ENCODE measurements at places on chromosomes 2 and 18.

DNA sequence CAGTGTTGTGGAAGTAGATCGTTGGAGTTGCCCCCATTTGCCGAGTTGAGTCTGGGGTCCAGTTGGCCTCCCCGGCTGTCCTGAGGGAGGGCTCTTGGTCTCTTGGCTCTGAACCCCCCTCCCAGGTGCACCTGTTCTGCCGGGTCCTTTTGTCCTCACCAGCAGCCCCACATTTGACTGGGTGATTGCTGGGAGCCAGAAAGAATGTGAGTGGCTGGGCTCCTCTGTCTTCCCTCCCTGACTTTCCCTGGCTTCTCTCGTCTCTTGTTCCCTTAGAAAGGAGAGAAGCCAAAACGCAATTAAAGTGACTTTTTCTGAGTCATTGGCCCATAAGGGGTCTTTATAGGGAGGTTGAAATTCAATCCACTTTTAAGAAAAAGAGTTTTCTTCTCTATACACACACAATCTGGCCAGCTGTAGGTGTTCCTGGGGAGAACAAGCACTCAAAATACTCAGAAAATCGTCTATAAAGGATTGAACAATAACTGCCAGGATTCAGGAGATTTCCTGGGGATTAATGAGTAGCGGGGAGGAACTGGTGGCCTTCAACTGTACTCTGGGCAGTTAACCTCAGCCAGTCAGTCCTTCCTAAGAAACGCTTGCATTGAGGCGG, 131.0 kb downstream of the TMEM182 start:
- no peak for DNase-seq

- DNase-seq, result no peak
These were observed 53.6 kb downstream of the HK2 start for GRCh38 chr2:74887445-74887951.

DNA sequence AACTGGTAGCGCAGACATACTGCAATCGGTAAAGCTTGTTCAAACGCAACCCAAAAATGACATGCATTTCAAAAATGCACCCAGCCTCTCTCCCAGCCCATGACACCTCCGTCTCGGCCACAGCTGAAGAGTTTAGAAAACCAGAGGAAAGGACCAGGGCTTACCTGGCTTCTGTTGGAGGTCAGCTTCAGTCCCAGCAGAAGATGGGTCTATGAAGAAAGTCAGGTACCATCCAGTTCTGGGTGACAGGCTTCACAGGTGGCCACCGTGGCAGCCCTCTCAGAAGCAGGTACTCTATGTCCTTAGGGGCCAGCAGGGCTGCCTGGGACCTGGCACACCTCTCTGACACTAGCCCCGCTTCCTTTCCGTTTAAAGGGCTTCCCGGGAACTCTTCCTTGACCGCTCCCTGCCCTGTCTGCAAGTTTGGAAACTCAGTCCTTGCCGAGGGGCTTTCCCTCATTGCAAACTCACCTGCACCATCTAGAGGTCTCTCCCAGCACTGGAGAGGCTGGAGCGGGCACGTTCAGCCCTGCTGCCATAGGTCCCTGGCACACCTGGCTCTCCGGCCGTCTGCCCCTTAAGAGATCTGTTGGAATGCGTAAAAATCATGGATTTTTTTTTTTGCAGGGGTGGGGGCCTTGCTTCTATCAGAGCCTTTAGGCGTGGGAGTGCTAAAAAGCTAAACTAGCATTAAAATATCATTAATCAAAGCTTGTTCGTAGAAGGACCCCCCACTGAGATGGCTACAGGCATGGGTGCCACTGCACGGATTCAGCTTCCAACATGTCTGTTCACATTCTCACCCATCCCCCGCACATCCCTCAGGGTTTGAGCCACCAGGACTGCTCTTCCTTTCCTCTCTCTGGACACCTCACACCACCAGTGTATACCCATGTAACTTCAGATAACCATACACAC, at the start of gene EDAR:
Gene EDAR, minus strand, starts transcription at position 425 of the 918 bp plus-strand sequence. CDS start 58,206 bp downstream, outside the sequence.
- DNase-seq, result peak; percentile 31

DNA sequence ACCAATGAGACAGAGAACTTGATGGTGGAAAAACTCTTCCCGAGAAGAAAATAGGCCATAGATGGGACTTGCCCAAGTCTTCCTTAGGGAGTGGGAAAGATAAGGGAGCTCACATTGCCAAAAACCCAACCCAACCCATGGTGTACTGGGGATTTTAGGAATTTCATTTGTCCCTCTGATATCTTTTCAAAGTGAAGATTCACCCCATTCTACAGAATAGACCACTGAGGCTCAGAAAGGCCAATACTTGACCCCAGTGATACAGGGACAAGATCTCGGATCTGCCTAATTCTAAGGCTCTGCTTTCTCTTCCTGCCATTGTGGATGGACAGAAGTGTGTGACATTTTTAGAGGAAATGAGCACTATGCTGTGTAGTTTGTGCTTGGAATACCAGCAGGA, 159.0 kb downstream of the MYCN start:
- no peak for DNase-seq

DNA sequence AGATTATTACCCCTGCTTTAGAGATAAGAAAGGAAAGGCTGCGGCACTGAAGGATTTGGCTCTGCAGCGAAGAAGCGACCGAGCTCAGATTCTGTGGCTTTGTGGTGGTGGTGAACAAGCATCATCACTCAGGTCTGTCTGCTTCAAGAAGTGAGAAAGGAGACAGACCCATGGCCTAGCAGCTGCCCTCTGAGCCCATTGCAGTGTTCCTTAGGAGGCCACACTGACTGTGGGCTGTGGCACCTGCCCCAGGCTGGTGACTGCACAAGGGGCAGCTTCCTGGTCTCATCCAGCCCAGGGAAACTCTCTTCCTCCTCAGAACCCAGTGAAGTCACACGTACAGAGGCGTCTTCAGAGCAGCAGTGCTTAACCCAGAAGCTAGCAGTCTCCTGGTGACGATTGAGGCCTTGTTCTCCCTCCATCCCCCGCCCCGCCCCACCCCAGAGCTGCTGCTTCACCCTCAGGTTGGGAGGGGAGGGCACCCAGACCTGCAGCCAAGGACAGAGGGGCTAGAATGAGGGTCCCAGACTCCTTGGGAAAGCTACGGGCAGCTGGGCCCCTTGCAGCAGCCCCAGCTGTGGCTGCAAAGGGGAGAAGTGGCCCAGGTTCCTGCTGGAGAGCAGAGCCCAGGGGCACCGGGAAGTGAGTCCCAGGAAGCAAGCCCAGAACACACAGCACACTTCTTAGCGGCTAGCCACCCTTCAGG, 22.2 kb downstream of the BIN1 start:
- DNase-seq, result peak; percentile 55

DNA sequence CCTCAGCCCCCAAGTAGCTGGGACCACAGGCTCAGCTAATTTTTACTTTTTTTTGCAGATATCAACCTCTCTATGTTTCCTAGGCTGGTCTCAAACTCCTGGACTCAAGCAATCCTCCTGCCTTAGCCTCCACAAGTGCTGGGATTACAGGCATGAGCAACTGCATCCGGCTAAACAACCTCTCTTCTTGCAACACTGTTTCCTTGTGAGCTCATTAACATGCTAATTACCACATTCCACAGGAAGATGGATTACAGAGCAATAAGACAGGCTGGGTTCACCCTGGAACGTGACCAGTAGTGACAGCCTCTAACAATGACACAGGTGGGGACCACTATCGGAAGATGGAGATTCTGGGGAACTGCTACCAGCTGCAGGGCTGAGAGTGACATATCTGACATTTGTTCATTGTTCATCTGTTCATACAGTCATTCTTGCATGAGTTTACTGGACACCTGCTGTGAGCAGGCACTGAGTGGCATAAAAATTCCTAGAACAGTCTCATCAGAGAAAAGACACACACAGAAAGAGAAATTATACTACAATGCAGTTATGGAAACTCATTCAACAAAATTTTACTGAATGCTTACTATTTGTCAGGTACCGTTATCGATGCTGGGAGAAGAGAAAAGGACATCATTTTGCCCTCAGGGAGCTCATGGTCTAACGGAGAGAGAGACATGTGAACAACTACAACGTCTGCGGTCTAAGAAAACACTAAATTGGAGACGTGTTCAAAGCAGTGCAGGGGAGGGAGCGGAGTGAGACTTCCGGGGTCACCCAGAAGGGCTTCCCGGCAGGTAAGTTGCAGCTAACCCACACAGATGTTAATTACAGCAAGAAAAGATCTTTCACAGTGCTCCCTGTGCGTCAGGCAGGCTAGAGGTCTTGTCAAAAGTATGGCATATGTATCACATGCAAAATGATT, 37.6 kb downstream of the PROC start:
- DNase-seq, result peak; percentile 26

- DNase-seq, result no peak
These were observed 110.9 kb downstream of the MIB1 start for GRCh38 chr18:21851327-21851961.

DNA sequence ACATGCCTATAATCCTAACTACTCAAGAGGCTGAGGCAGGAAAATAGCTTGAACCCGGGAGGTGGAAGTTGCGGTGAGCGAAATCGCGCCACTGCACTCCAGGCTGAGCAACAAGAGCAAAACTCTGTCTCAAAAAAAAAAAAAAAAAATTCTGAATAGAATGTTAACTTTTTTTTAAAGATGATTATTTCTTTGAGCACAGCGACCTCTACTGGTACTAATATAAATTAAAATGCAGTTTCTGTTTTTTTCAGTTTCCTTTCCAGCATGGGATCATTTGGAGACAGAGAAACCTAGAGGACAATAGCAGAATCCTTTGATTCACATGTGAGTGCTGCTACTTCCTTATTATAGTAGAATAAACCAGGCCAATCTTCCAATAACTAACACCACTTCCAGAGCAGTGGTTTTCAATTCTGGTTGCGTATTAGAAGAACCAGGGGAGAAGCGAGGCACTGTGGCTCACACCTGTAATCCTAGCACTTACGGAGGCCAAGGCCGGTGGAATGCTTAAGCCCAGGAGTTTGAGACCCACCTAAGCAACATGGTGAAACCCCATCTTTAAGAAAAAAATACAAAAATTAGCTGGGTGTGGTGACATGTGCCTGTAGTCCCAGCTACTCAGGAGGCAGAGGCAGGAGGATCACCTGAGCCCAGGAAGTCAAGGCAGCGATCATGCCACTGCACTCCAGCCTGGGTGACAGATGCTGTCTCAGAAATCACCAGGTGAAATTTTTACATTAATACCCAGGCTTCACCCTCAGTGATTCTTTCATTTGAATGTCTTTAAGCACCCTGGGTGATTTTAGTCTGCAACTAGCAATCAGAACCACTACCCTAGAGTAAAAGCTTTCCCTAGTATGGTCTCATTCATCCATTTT, 10.1 kb downstream of the SRSF7 start:
- DNase-seq, result peak; percentile 55

DNA sequence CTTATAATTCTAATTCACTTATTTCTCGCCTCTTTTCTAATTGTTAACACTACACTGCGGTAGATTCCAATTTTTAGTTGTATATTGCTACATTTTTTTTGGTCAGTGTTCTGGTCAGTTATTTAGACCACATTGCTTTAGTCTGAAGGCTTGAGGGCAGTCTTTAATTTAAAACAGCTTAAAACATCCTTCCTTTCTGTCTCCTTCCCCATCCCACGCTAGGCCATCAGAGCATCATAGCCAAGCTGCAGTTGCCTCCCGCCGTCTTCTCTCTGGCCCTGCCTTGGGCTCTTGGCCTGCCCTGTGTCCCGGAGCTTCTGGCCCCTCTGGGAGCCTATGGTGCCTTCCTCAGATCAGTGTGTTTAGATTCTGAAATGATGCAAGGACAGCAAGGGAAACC, 52.6 kb upstream of the GLI2 start:
- no peak for DNase-seq

- DNase-seq, result no peak
These were observed 37.8 kb downstream of the GORASP2 start for GRCh38 chr2:170966648-170967396.

- no peak for DNase-seq
These were observed 26.2 kb downstream of the STK39 start for GRCh38 chr2:168220965-168221819.

DNA sequence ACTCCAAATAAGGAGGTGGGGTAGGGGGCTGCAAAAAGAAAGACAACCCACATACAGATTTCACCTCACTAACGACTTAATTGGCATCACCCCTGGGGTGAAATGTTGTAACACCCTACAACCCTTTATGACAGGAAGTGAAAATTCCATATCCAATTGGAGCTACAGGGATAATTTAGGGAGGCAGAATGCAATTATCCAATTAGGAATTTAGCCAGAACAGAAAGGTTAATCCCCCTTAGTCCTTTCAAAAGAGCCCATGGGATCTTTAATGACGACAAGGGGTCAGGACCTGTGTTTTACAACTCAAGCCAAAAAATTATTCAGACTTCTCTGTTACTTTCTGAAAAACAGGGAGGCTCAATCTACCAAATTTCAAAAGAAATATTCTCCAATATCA, 1027.1 kb downstream of the TMEM182 start:
- DNase-seq, result no peak

DNA sequence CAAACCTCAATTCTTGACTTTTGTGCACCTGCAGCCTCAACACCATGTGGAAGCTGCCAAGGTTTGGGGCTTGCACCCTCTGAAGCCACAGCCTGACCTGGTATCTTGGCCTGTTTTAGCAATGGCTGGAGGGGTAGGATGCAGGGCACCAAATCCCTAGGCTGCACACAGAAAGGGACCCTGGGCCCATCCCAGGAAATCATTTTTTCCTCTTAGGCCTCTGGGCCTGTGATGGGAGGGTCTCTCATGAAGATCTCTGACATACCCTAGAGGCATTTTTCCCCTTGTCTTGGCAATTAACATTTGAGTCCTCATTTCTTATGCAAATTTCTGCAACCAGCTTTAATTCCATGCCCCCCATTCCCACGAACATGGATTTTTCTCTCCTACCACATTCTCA, 10.2 kb downstream of the IL18R1 start:
- no peak for DNase-seq

- no peak for DNase-seq
These were observed 92.1 kb downstream of the PTGR3 start for GRCh38 chr18:75116809-75117208.

DNA sequence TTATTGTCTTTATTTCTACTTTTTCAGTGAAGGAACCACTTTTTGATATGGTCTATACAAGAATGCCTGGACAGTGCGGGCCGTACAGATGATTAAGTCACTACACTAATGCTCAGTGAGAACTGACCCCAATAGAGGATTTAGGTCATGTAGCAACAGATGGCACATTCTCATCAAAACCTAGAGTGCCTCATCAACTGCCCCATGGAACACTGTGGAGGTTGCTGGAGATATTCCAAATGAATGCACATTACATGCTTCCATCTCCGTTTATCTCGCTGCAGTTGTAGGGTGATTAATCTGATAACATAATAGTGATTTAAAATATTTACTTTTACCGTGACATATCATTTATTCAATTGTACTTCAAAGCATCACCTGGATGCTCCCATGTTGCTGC, 41.8 kb upstream of the COPS8 start:
- DNase-seq, result no peak

- DNase-seq, result no peak
These were observed 280.2 kb downstream of the KCNJ3 start for GRCh38 chr2:154978710-154979109.

- peak; percentile 52 for DNase-seq
These were observed 25.8 kb downstream of the BIN1 start for GRCh38 chr2:127080938-127081755.

- DNase-seq, result no peak
These were observed 123.1 kb downstream of the CELF4 start for GRCh38 chr18:37442477-37442876.

GRCh38 chr2:196607073-196607472, 32.4 kb upstream of the CCDC150 start:
- no peak for DNase-seq

Data from central memory CD4-positive, alpha-beta T cell (primary cell).